Stimulated activated CD4-positive, alpha-beta T cell treated with anti-CD3 and anti-CD28 coated beads, Interleukin-2, amount 100 ng/mL, for 24 hours (primary cell): ENCODE measurements at places on chromosomes 1 and 21.
A peak's percentile ranks its signal among the peaks of the same experiment; 100 is the strongest.

DNA sequence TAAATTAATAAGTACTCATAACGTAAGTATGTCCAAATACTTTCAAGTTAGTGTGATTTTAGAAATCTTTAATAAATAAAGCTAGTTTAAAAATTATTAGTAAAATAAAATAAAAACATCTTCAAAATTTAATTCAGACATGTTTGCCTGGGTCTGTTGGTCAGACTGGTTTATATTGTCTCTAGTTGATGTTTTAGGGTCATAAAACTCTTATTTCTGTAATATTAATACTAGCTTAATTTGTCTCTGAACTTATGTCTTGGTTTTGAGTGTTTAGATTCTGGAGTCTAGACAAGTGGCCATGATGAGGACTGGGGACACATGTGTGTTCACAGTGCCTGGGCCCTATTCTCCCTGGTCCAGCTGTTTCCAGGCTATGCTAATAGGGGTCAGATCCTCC, 184.5 kb upstream of the TNR start:
- no peak for DNase-seq

DNA sequence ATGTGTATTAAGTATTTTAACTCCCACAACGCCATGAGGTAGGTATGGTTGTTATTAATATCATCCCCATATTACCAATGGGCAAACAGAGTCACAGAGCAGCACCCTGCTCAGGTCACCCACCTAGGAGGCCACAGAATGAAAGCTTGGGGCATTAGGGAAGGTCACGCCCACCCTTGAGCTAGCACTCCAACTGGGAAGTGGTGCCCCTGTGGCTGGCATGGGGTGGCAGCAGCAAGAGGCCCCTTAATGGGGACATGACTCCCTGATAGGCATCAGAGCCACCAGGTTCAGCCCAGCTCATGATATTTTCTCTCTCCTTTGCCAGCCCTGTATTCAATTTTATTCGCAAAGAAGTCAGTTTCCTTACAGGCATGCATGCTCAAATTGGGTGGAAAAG, 90.6 kb downstream of the DMRTB1 start:
- no peak for DNase-seq

DNA sequence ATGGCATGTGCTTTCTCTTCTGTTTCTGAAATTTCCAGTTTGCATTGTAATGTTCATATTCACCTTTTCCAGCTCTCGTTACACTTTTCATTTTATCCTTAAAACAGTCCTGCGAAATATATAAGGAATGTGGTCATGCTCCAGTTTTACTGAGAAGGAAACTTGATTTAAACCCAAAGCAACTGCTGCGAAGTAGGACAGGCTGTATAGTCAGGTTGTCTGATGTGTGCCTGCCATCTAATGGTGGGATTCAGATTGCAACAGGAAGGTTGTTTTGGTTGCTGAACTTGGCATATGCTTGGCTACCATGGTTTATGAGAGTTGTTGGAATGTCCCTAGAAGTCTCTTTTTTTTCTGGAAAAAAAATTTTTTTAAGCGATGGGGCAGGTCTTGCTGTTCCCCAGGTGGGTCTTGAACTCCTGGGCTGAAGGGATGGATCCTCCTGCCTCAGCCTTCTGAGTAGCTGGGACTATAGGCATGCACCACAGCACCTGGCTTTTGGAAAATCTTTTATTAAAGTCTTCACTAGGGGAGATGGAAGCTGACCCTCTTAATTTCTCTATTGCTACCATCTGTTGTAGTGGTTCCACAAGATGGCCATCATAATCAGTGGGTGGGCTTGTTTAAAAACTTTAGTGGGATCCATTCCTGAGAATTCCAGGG, 86.9 kb downstream of the UCK2 start:
- DNase-seq, result peak; percentile 66

DNA sequence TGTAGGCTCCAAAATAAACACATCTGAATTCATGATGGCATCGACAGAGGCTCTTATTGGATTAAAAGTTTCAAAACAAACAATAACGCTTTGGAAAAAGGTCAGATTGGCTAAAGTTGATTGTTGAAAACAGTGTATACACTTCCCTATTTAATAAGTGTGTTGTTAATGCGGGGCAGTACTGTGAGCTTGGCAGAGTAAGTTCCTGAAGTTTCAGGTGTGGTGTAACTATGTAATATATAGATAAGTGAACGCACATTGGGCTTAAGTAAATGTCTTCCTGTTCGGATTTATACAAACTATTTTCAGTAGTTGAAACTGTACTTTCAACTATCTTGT, 810 bp downstream of the ZBTB37 start:
- no peak for DNase-seq

DNA sequence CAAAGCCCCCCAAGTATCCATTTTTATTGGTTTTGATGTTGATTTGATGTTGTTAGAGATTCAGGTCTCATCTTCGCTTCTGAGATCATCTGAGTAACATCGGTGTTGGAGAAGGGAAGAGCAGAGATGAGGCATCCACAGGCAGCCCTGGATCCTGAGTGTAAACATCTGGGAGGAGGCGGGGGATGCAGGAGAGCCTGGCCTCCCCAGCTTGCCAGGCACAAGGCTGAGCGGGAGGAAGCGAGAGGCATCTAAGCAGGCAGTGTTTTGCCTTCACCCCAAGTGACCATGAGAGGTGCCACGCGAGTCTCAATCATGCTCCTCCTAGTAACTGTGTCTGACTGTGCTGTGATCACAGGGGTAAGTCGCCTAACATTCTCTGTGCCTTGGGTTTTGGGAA, at the start of gene PROK1:
TSS of gene PROK1 (plus strand) at position 221 of the 400 bp plus-strand sequence. CDS start at position 289, 68 bp downstream.
- DNase-seq, result no peak
